ENCODE measurements at places on chromosomes 5 and 9.

- DNase-seq = no peak
Measured at GRCh38 chr5:145980718-145981117, 44.3 kb downstream of the SH3RF2 start.

- no peak for DNase-seq
Measured at GRCh38 chr5:37071901-37072581, 177.1 kb downstream of the CPLANE1 start.

DNA sequence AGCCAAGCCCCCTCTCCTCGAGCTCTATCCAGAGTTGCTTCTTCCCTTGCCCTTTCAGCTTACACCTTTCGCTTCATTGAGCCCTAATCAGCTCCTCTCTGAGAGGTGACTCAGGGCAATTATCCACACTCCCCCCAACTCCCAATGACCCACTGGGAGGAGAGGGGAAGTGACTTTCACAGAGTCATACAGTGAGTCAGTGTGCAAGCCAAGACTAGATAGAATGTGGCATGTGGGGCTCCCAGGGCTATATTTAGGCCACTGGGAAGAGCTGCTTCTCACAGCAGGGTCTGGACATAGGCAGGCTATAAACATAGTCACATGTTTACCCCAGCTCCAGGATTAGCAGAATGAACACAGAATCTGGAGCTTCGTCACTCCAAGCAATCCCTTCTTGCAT is 57.4 kb downstream of the NRG2 start:
- no peak for DNase-seq

DNA sequence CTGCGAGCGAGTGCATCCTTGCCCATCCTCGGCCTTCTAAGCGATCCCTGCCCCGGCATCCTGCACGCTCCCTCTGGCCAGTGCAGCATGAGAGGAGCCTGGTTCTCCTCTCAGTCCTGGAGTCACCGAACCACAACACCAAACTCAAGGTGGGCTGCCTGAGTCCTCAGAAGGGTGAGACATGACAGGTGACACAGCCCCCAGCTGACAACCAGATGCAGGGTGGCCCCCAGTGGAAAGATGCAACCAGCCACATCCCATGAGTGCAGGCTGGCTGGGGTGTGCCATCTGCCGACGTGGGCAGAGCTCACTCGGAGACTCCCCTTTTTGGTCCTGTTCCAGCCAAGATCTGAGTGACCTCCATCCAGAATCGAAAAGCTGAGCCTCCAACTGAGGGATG is 58.4 kb downstream of the COL23A1 start:
- no peak for DNase-seq

DNA sequence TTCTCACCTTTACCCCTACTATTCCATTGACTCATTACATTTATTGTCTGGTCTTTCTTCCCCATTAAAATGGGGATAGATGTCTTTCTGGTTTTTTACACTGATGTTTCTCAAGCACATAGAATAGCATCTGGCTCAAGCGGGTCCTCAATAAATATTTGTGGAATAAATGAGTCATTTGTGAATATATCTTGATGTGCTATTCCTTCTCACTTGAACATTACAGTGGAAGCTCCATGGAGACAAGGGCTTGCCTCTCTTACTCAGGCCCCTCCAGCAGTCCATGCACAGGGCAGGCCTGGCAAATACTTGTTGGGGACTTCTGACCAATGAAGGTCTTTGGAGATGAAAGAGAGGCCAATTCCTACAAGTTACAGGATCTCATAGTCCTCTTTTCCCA is 151.7 kb upstream of the TAS2R1 start:
- no peak for DNase-seq

DNA sequence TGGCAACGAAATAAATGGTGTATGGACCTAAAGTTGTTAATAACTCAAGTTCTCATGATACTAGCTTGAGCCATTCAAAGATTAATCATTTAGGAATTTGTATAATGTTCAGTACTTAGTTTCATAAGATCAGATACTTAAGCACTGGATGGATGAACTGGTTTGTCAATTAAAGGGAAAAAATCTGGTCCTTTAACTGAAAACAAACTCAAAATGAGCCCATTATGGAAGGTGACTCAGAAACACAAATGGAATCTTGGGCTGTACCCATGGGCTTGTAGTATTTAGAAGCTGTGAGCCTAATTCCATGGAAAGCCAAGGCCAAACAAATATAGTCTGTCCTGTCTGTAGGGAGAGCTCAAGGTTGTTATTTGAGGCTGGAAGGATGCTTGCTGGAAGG is 27.6 kb upstream of the ADRB2 start:
- DNase-seq = no peak

DNA sequence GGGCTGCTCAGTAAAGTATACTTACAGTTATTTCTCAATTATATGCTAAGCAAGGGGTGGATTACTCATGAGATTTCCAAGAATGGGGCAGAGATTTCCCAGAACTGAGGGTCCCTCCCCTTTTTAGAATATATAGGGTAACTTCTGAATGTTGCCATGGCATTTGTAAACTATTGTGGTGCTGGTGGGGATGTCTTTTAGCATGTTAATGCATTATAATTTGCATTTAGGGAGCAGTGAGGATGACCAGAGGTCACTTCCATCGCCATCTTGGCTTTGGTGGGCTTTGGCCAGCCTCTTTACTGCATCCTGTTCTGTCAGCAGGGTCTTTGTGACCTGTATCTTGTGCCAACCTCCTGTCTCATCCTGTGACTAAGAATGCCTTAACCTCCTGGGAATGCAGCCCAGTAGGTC is 35.5 kb downstream of the TTC1 start:
- DNase-seq = no peak

DNA sequence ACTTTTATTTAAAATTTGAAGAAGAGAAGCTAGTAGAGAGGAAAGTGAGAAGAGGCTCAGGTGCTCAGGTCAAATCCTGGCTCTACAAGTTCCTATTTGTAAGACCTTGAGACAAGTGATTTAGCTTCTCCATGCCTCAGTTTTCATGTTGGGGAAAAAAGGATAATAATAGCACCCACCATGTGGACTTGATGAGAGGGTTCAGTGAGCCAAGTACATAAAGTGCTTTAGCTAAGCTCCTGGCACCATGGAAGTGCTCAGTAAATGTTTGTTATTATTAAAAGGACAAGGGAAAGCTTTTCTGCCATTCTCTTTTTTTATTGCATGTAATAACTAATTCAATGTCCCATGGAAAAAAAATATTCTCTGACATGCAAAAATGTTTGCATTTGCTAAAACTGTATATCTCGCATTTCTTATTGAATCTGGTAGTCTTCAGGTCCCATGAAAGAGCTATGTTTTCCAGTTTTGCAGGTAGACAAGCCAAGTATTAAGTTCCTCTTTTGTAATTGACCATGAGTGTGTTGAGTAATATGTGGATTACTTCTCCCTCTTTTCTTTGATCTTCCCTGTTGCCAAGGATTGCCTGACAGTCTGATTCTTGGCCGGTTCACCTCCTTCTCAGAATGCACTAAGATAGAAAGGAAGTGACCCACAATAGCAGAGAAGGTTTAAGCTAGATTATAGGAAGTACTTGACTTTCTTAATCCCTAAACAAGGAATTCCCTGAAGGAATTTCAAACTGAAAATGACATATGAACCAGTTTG is 45.6 kb upstream of the TRIM32 start:
- no peak for DNase-seq

DNA sequence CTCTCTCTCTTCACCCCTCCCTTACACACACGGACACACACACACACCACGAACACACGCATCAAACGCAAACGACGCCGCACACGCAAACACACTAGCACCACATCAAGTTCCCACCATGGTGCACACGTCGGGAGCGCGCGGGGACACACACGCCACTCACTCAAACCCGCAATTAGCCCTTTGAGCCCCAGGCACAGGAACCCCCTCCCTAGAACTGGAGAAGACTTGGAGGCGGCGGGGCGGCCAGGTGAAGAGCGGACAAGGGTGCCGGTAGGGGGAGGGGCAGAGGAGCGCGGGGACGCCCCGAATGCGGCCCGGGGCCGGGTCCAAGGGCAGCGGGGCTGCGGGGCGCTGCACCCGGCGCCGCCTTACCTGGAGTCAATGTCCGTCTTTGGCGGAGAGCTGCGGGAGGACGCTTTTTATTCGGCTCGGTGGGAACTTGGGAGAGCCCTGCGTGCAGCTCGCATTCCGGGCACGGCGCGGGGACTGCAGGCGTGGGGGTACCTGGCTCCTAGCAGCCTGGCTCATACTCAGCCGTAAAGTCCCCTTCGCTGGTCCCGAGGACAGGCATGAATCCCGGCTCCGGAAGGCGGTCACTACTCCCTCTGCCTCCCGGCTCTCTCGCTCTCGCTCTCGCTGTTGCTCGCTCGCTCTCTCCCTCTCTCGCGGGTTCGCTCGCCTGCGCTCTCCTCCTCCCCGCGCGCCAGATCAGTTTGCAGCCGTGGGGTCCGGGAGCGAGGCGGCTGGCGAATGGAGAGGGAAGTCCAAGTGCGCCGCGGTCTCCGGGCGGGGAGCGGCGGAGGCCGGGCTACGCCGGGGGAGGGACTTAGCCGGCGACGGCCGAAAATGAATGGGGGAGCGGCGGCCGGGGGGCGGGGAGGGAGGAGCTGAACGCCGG is at the start of gene BRINP1:
Gene BRINP1 (minus strand): TSS at position 755 of the 901 bp plus-strand sequence. CDS start 56,080 bp downstream, outside the sequence.
- no peak for DNase-seq

GRCh38 chr5:133062276-133062675 is 10.5 kb downstream of the HSPA4 start:
- DNase-seq = no peak

Measured in stimulated activated CD4-positive, alpha-beta T cell treated with anti-CD3 and anti-CD28 coated beads, Interleukin-1b, Interleukin-23, amount 100 ng/mL, for 24 hours (primary cell).